ENCODE measurements at places on chromosomes 2 and 18.

- no peak for DNase-seq
Observed at GRCh38 chr2:212921711-212922110, 229.7 kb downstream of the IKZF2 start.

DNA sequence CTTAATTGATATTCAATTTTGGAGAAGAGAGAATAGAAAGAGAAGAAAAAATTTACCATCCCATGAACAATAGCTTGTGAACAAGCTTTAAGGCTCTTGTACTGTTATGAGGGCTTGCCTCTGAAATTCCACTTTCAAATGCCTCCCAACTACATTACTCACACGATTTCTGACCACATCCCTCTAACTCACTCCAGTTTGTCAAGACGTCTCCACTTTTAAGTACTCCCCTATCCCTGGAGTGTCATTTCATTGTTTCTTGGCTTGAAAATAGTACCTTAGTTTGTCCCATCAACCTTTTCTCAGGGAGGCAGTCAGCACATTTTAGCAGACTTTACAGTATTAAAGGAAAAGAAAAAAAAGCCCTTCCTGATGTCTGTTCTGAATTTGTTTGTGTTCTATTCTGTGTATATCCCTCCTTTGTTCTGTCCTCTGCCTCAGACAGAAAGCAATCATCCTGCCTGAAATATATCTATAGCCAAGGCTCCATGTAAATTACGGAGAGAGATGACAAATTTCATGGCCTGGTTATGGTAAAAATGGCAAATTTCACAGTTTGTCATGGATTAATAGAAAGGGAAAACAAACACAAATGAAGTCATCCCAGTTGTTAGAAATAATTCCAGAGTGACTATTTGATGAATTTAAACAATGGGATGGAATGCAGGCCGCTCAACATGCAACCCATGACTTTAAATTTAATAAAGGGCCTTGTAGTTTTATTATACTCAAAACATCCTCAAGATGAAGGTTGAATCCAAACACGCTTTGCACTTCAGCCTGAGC is 228.8 kb downstream of the ETAA1 start:
- DNase-seq: no peak

DNA sequence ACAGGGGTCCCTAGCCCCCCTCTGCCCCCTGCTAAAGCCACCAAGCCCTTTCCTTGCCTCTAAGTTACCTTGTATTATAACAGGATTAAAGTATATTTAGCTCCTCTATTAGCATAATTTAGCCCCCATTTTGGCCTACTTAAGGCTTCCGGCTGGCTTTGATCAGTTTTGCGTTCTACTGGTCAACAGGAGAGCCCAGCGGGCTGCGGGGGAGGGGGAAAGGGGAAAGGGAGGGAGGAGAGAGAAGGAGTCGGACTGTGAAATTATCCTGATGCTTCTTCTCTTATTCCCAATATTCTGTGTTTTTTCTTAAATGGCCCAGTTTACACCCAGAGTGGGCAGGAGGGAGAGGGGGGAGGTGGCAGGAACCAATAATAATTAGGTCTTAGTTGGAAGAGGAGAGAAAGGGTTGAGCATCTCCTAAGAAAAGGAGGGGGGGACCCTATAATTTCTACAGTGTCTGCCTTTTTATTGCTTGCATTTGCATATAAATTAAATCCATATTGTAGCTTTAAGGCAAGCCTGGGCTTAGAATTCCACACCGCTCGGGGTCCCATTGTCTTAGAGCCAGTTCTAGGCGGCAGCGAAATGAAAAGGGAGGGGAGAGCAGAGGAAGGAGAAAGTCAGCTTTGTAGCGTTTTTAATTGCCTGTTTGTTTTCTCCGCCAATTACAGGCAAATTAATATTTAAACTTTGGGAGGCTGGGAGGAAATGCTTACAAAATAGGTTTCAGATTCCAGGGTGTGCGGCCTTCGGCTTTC is 39.6 kb downstream of the EN1 start:
- no peak for DNase-seq

DNA sequence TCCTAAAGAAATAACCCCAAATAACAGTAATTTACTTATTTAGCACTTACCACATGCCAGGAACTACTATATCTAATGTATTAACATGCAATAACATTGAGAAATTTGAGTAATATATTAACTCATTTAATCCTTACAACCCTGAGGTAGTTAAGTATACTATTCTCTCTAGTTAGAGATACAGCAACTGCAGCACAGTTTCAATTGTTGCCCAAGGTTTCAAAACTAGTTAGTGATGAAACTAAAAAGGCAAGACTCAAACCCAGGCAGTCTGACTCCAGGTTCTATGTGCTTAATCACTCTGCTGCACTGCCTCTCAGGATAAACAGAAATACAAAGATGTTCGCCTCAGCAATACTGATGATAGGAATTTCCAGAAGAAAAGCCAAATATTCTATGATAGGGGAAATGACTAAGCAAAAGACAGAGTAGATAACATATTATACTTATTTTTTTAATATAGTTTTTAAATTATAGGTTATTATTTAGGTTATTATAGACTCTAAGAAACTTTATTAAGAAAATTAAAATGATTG is 88.0 kb downstream of the SS18 start:
- DNase-seq: peak; percentile 70

GRCh38 chr2:10300997-10301940 is 1.4 kb upstream of the HPCAL1 start:
- no peak for DNase-seq

DNA sequence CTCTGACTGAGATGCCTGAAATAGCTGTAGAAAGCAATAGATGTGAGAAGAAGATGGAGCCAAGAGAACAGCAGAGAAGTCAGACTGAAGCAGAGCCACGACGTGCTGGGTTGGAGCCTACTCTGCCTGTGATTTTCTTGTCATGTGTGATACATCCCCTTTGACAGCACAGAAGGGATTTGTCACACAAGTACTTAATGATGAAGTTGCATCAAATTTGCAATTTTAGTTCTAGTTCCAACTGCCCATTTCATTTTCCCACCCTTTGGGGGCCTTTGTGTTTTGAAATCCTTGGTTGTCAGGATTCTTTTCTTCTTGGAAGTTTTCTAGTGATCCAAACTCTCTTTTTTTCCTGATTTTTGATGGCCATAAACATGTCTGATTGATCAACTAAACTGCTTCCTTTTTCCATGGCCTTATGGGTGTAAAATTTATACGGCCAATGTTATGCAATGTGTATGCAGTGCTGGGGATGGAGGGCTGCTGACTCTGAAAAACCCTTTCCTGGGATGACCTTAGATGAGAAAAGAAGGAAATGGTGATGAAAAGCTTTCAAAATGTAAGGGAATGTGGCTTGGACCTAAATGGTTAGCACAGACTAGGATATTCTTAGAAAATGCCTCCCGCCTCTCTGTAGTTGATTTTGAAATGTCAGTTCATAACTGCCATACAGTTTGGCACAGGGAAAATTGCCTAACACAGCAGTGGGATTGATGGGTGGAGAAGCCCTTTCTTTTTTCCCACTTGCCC is 9.6 kb upstream of the B3GNT2 start:
- DNase-seq: no peak

DNA sequence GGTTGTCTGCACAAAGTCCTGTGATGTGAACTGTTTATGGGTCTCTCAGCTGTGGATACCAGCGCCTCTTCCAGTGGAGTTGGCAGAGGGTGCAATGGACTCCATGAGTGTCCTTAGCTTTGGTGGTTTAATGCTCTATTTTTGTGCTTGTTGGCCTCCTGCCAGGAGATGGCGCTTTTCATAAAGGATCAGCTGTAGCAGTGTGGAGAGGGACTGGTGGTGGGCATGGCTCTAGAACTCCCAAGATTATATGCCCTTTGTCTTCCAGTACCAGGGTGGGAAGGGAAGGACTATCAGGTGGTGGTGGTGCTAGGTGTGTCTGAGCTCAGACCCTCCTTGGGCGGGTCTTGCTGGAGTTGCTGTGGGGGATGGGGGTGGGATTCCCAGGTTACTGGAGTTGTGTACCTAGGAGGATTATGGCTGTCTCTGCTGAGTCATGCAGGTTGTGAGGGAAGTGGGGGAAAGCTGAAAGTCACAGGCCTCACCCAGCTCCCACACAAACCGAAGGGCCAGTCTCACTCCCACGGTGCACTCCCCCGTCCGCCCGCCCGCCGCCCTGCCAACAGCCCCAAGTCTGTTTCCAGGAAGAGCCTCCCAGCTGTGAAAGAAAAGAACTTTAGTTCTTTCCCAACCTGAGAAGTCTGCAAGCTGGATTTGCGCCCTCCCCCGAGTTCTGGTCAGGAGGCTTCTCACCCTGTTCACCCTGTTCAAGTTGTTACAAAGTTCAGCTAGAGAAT is 108.1 kb downstream of the MARCO start:
- DNase-seq: peak; percentile 12
